ENCODE measurements at places on chromosomes 5 and 9. TPM values are rescaled to one million over a fixed set of nuclear protein-coding genes. Genes with fewer than 3 reads are reported as not detected.

SPINK13 gene
- total RNA-seq = not detected

PCDHB11 gene
- total RNA-seq = not detected

SPATA31C1 gene
- not detected for total RNA-seq

PRRC1 gene
- 36.0 TPM for total RNA-seq

GARNL3 gene
- total RNA-seq = 1.3 TPM

BARX1 gene
- total RNA-seq = not detected

ANKDD1B gene
- total RNA-seq = 0.32 TPM

KIAA0825 gene
- total RNA-seq = 2.0 TPM

SCGB3A2 gene
- not detected for total RNA-seq

- no peak for DNase-seq
These were observed 54.2 kb downstream of the LMNB1 start for GRCh38 chr5:126831156-126831555.

- DNase-seq = no peak
These were observed 741.0 kb upstream of the RIOK2 start for GRCh38 chr5:97923997-97924396.

- no peak for DNase-seq
These were observed 8.7 kb upstream of the CYLC2 start for GRCh38 chr9:102986425-102986824.

DNA sequence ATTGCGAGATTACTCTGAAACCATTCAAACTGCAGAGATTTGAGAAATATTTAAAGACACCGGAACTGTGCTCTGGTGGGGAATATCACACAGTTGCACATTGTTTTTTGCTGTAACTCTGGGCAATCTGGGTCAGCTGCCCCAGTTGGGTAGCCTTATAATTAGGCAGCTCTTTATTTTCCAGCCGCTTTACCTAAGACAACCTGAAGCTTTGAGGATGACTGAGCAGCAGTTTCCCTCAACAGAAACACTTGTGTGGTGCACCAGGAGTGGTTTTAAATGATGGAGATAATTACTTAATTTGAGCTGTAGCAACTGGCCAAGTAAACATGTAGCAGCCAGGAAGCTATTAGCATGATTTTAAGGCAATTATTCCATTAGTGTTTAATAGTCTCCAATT lies 2.9 kb downstream of the PLCXD3 start:
- DNase-seq = no peak

- DNase-seq = no peak
These were observed 31.2 kb downstream of the C9 start for GRCh38 chr5:39333104-39333503.

DNA sequence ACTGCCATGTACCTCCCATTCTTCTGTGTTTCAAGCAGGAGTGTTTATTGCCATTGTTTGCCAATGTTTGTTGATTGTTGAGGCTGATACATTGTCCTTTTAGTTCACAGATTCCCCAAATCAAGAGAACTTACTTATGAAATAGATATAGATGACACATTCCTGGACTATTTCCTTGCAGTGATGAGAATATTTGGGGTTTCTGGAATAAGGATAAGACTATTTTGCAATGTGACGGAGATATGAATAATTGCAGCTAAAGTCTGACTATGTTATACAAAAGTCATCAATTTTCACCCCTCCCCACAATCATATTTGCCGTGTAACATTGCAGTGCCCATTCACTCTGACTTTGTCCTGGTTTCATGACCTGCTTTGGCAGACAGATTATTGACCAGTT lies 460.8 kb downstream of the CDH10 start:
- DNase-seq = no peak

DNA sequence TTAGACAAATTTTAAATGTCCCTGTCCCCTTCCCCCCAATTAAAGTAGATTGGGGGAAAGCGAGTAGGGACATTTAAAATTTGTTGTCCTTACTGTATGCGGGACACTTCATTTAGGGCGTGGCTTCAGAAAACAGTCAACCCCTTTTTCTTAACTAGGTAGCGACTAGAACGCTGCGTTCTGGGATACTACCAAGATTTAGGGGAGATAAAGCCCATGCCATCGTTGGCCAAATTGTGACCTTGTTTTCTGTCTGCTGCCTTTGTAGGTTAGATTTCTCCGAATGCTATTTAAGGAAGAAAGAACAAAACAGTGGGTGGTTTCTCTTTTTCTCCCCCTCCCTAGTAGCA lies 1.2 kb downstream of the CKS2 start:
- DNase-seq = peak; percentile 53

DNA sequence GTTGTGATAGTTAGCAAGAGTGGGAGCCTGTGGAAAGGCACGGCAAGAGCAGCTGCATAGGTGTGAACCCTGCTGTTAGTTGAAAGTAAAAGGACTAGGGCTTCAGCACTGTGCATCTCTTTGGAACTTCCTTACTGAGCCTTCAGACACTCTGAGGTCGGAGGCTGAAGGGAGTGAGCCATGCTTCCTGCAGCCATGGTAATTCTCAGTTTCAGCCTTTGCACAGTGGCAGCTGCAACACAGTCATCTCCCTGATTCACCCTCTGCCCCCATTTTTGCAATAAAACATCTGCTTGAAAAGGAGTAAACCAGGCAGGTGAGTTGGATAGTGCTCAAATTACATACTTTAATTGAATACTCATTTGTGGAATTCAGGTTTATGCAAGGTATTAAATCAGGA lies 6.5 kb upstream of the TLE4 start:
- peak; percentile 37 for DNase-seq

- no peak for DNase-seq
These were observed 4.5 kb downstream of the LMX1B start for GRCh38 chr9:126618190-126618584.

DNA sequence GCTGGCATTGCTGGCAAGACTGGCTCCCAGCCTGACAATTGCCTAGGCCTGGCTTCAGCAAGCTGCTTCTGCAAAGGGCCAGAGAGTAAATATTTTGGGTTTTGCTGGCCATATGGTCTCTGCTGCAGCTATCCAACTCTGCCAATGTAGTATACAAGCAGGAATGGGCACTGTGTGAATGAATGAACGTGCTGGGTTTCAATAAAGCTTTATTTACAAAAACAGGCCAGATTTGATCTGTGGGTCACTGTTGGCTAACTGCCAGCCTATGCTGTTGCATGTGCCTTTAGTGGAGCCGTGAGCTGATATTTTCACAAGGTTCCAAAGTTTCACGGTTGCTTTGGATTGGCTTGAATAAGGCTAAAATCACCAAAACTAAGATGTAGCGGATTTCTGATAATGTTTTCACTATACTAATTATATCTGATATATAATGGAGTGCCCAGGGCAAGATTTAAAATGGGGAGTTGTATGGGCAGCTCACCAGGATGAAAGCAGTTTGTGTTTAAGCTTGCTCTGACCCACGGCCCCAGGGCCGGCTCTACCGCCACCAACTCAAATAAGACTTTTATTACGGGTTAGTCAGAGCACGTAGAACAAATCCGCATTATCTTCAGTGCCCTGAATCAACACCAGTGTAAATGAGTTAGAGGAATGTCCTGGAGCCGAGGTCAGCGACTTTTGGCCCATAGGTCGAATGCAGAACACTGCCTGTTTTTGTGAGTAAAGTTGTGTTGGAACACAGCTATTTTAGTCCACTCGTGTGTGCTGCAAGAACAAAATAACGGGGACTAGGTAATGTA lies 98.6 kb upstream of the DAP start:
- DNase-seq = no peak

GRCh38 chr5:172312286-172312685 lies 28.7 kb upstream of the UBTD2 start:
- no peak for DNase-seq

GRCh38 chr9:122929796-122930354 lies 1.4 kb downstream of the ZBTB26 start:
- DNase-seq = no peak

GRCh38 chr9:101566904-101567724 lies 27.7 kb downstream of the PPP3R2 start:
- peak; percentile 43 for DNase-seq

- DNase-seq = no peak
These were observed 32.1 kb downstream of the WNK2 start for GRCh38 chr9:93216073-93216365.

DNA sequence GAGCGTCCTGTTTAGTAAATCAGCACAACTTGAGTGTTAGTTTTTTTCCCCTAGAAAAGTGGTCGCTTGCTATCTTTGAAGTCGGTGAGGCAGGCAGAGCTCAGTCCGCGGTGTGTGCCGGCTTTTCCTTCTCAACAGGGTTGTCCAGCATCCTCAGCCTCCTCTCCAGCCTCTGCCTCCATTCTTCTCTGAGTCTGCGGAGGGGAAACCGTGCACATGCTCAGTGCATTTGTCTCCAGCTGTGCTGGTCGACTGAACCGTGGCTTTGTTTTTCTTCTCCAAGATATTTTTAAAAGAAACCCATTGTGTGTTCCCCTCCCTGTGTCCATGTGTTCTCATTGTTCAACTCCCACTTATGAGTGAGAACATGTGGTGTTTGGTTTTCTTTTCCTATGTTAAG lies 25.3 kb downstream of the FAM240B start:
- no peak for DNase-seq

DNA sequence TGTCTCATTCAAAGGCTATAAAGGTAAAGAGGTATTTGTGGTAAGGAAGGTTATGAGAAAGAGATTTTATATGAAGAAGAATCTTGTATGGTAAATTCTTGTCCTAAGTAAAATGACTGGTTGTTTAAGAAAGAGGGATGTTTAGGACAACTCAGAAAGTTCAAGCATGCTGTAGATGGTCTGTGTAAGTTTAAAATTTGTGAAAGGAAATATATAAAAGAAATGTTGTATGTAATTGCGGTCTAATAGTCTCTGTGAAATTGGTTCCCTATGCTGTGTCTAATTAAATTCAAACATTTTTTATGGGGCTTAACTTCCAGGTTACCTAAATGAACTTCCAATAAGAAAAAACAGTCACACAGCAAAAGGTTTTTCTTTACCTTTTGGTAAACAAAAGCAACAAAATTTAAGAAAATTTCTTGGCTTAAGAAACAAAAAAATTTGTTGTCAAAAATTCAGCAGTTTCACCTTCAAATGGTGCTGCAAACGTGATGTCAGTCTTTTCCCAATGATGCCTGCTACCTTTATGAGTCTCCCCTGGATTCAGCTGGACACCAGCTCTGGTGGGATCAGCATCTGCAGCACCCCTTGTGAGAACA lies 83.0 kb upstream of the FCN1 start:
- DNase-seq = no peak

DNA sequence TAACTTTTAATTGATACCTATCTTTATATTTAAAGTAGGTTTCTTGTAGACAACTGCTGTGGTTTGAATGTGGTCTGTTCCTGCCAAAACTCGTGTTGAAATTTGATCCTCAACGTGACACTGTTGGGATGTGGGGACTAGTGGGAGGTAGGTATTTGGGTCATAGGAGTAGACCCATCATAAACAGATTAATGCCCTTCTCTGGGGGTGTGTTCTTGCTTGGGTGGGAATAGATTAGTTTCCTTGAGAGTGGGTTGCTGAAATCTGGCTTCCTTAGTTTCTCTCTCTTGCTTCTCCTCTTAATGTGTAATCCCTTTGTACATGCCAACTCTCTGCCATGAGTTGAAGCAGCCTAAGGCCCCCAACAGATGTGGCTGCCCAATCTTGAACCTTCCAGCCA lies 34.6 kb upstream of the IPPK start:
- DNase-seq = no peak

GRCh38 chr9:125932746-125933455 lies 185.7 kb downstream of the PBX3 start:
- no peak for DNase-seq

Data from activated CD8-positive, alpha-beta T cell treated with anti-CD3 and anti-CD28 coated beads, Interleukin-2, amount 10 ng/mL, durations not matched to agents 7 days and 5 days (primary cell).